ENCODE measurements at places on chromosomes 6 and 20.

DNA sequence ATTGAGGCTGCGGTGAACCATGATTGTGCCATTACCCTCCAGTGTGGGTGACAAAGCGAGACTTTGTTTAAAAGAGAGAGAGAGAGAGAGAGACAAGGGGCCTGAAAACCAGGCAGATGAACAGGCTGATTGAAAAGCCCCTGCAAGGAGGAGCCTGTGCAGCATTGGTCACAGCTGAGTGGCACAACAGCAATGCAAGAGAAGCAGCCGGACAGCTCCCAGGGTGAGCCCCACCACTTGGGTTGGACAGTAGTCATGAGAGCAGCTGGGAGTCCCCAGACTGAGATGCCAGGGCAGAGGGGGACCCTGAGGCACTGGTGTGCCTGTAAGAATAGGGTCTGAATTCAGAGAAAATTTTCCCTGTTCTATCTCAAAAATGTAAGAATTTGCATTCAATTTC is 10.2 kb downstream of the DNPH1 start:
- DNase-seq = no peak

DNA sequence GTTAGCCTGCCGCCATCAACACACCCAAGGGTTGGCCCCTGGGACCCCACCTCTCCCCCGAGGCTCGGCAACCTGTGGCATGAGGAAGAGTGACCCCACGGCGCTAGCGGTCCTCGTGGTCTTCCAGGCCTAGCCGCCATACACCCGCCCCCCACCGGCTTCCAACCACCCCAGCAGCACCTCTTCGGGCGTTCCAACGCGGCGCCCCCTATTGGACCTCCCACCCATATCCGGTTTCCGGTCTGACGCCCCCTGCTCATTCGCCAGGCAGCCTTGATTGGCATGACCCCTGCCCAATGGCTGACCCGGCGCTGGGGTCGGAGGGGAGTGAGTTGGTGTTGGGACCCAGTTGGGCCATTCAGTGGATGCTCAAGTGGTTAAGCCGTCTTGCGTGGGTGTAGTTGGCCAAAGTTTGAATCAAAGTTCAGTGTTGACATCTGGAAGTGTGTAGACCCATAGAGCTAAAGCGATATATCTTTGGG is at the start of gene GNAS-AS1:
TSS of gene GNAS-AS1 (minus strand) at position 210 of the 482 bp plus-strand sequence.
- peak; percentile 64 for DNase-seq

DNA sequence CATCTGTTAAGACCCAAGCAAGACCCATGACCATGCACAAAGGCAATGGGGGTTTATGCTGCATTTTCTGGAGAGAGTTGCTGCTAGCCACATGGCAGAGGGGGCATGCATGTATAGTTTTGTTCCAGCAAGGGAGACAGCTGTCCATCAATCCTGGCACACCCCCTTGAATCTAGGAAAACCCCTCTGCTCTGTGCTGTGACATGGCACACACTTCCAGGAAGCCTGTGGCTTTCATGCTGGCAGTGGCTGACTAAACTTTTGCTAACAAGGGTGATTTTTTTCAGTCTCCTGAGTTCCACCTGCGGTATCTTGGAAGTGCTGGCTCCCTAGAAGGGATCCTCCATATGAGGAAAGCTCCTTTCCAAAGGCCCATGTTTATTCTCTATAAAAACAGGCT is 9.1 kb upstream of the CST4 start:
- no peak for DNase-seq

GRCh38 chr6:19231878-19232561 is 605.1 kb upstream of the ID4 start:
- DNase-seq = no peak

GRCh38 chr6:140130074-140130473 is 755.6 kb upstream of the CITED2 start:
- no peak for DNase-seq

DNA sequence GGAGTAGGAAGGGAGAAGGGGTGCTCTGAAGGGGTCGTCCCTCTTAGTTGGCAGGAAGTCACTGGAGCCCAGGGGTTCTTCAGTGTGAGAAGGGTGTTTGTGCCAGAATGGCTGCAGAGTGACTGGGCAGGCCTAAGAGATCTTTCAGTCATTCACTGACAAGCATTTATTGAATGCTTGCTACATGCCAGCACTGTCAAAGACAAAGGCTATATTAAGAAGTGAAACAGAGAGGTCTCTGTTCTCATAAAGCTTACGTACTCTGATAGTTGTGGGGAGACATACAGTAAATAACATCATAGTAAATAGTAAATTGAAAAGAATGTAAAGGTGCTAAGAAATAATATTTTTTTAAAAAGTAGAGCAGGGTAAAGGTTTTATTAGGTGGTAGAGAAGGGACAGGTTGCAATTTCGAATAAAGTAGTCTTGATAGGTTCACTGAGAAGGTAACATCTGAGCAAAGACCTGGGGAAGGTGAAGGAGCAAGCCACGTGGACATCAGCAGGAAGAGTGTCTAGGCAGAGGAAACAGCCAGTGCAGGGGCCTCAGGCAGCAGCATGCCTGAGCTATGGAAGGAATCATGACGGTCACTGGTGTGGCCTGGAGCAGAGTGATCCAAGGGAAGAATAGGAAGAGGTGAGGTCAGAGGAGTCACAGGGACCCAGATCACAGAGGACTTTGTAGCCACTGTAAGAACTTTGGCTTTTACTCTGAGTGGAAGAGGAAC is 36.3 kb upstream of the RNF8 start:
- no peak for DNase-seq

GRCh38 chr6:118277631-118278030 is 270.5 kb upstream of the PLN start:
- no peak for DNase-seq

DNA sequence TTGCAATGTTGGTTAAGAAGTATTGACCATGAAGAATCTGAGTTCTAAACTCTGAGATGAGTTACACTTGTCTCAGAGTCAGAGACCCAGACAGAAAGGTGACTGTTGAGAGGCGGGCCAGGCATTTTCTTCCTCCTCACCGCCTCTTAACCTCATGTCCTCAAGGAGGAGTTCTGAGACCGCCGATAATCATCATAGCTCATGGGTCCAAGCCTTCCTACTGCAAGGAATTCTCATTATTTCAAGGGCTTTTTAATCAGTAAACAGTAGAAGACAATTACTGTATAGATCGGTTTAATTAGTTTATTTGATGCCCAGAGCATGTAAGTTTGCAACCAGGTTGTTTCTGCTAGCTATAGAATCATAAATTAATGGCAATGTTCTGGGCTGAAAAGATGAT is 382.4 kb upstream of the MMS22L start:
- no peak for DNase-seq

DNA sequence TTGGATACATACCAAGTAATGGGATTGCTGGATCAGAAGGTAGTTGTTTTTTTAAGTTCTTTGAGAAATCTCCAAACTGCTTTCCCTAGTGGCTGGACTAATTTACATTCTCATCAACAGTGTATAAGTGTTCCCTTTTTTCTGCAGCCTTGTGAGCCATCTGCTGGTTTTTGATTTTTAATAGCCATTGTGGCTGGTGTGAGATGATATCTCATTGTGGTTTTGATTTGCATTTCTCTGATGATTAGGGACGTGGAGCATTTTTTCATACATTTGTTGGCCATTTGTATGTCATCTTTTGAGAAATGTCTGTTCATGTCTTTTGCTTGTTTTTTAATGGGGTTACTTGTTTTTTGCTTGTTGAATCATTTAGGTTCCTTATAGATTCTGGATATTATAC is 34.8 kb downstream of the TOP1 start:
- no peak for DNase-seq

GRCh38 chr20:18727032-18727508 is 86.5 kb upstream of the SCP2D1 start:
- no peak for DNase-seq

- no peak for DNase-seq
Measured at GRCh38 chr20:62943396-62943795, 5.4 kb downstream of the GID8 start.

DNA sequence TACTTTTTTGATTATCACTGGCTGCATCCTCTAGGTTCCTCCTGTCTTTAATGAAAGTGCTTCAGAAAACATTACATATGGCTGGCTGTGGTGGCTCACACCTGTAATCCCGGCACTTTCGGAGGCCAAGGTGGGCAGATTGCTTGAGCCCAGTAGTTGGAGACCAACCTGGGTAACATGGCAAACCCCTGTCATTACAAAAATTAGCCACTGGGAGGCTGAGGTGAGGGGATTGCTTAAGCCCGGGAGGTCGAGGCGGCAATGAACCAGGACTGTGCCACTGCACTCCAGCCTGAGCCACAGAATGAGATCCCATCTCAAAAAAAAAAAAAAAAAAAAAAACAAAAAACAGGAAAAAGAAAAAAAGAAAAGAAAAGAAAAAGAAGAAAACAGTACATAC is 35.3 kb downstream of the BEND3 start:
- DNase-seq = no peak

GRCh38 chr6:136551103-136551502 is 881 bp upstream of the MAP7 start:
- DNase-seq = no peak

GRCh38 chr6:166466178-166467122 is 83.7 kb upstream of the MPC1 start:
- no peak for DNase-seq

- DNase-seq = no peak
Measured at GRCh38 chr20:47423586-47423985, 67.1 kb upstream of the ZMYND8 start.

DNA sequence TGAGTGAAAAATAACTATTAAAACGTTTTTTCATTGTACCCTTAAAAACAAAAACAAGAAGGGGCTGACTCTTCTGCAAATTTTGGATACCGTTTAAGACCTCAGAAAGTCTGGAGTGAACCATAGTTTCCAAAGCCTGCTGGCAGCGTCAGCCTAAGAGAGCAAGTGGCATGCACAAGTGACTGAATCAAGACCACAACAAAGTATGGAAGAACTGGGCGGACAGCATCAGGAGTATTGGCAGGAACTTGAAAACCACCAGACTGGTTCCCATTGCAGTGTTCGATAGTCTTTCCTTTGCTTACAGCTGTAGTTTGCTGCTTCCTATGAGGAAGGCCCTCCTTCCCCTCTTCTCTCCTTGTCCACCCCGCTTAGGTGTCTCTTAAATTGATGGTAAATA is 33.7 kb upstream of the MYLIP start:
- no peak for DNase-seq

DNA sequence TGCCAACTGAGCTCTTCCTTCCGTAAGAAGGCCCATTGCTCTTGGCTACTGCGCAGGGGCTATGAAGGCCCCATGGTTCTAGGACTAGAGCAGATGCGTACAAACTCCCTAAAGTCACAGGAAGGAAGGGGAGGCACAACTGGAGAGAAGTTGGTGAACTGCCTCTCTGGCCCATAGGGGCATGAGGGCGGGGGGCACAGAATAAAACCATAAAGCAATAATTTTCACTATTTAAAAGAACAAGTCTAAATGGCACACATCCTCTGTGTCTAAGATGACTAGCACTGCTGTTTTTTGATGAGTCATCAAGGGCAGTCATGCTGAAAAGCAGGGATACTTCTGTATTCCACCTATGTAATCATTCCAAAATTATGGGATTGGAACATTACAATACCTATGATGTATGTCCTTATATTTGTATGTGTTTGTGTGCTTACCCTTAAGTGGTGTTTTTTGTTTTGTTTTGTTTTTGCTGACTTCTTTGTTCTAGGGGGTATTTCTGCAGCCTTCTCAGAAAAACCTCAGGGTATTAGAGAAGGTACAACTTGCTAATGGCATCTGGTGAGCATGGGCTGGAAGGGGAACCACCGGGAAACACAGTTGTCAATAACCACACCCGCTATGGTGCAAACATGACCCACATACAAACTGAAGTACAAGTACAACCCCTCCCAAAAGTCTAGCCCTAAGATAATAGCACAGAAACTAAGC is 36.9 kb downstream of the B4GALT5 start:
- DNase-seq = no peak

DNA sequence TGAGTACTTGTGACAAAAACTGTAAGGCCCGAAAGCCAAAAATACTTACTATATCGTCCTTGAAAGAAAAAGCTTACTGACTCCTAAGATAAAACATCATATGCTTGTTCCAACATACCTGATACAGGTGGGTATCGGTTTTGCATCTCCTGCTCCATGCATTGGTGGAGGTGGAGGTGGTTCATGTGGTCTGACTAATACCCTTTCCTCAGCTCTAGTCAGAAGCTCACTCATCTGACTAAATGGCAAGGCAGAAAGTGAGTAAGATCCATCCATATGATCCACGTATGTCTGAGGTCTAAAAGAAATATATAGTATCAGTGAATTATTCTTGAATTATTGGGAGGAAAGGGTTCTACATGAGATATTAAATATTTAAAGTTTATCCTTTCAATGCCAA is 76.2 kb downstream of the WASF1 start:
- no peak for DNase-seq

DNA sequence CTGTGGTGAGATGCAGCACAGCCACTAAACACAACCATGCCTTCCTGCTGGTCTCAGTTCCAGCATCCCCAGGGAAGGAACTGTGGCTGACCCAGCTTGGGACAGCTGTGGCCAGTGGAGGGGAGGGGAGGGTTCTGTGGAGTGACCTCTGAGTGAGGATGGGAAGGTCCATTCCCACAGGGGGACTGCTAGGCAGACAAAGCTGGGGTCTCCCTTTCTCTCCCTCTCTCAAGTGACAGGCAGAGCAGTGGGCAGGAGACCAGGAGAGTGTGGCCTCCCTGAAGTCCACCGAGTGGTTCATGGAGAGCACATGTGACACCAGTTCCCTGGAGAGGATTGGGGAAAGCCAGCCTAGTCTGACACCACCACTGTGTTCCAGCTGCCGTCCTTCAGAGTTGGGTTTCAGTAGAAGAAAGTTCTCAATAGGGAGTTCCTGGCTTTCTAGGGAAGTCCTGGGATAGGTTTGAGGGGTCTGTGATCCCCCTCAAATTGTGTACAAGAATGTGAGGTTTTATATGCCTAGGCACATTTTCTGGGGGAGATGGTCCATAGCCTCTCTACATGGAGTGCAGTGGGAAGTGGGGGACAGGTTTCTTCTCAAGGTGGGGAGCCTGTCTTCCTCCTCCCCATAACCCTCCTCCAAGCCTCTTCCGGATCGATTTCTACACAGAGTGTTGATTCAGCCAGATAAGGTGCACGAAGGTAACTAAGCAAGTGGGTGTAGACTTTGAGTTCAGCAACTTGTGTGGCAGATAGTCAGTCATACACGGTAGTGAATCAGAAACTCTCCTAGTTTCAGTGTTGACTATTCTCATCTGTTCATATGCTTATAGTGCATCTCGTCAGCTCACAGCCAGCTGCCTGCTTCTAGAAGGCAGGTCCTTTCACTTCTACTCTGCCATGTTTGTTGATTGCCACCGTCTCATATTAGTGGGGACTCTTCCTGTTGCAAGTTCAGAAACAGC is 18.9 kb downstream of the MANBAL start:
- DNase-seq = no peak

DNA sequence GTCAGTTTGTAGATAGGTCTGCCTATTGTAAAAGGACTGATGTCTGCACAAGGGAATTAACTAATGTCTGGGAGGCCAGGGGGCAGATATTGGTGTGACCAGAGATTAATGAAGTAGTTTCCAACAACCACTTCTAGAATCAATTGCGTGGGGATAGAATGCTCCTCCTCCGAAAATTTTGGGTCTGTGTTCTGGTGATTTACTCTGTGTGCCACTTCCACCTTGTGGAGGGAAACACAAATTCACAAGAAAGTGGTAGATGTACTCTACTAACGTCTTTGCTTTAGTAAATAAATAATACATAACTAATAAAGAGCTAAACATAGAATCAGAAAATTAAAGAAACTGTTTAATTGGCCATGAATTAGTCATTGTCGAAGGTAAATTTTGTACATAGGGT is 25.5 kb downstream of the TMEM14A start:
- no peak for DNase-seq

Measured in tibial nerve (tissue), 4 donors.